ENCODE measurements at places on chromosomes 6 and 20.

DNA sequence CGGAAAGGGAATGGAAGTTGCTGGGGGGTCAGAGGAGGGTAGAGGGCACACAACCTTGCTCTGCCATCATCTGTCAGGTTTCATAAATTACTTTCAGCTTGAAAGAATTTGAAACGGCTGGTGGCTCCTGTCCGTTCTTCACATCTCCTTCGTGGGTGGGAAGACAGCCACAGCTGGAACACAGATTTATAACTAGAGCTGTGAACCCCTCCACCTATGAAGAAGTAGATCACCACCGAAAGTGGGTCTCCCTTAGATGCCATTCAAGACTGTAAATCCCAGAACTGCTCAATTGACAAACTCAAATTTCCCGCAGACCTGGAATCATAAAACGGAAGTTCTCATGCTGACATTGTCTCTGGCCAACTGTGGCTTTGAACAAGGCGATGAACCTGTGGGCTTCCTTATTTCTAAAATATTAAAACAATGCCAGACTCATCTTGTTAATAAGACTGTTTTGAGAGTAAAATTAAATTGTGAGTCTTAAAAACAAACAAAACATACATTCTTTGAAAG lies 65.3 kb downstream of the BTBD3 start:
- DNase-seq = no peak

DNA sequence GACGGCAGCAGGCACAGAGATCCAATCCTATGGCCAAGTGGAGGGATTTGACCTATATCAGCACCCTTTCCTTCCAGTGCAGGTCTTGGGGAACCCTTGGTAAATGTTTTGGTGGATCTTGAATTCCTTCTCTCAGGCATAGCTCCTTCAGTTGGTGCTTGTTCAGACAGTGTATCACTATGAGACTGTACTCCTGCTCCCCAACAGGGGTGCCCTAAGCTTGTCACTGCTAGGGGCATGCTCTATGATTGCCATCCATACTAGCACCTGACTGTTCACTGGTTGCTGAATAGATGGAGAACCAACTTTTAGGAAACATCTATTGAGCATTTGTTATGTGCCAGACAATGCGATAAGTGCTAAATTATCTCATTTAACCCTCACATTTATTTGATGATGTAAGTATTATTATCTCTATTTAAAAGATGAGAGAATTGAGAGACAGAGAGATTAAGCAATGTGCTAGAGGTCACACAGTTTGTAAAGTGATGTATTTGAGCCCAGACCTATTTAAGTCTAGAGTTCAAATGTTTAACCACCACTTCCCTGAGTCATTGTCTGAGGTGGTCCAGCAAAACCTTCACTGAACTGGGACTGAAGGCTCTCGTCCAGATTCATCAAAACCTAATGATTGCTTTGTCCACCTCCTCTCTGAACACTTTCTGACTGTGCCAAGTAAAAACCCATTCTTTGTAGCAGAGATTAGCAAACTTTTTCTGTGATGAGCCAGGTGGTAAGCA lies 34.3 kb downstream of the ADGRF1 start:
- no peak for DNase-seq

GRCh38 chr6:142013875-142014495 lies 118.7 kb upstream of the GJE1 start:
- DNase-seq = no peak

- DNase-seq = no peak
Observed at GRCh38 chr20:44586289-44586911, 4.0 kb downstream of the PKIG start.

DNA sequence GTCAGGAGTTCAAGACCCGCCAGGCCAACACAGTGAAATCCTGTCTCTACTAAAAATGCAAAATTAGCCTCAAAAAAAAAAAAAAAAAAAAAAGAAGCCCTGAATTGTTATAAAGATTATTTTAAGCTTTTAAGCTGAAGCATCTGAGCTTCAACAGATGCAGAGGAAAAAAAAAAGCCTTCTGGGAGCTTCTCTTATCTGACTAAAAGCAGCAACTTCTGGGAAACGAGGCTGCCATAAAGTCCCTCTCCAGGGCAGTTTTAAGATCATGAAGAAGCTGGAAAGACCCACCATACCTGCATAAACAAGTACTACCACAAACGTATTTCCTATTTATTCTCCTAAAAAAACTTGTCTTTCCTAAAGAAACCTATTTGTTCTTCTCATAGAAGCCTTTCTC lies 3.6 kb downstream of the SERINC3 start:
- DNase-seq = no peak

- no peak for DNase-seq
Observed at GRCh38 chr6:7238900-7239589, 74.0 kb downstream of the SSR1 start.

DNA sequence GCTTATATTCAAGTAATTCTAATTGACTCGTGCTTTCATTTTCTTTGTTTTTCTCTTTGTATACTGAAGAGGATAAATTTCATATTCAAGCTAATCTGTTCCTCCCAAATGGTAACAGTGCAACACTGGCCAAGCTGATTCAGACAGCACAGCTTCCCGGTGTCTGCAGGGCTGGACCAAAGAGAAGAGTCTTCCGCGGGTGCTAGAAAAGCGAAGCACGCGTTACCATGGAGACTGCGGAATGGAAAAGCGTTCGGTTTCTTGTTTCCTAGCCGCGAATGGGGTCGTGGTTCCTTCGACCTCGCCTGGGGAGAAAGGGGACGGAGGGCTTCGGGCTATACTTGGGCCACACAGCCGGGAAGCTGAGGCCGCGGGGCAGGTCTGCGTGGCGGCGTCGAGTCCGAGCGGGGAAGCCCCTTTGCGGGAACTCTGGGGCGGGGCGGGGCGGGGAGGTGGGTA lies 6.2 kb upstream of the ZNF311 start:
- DNase-seq = no peak

- DNase-seq = no peak
Observed at GRCh38 chr6:75946146-75946831, 126.2 kb downstream of the IMPG1 start.

DNA sequence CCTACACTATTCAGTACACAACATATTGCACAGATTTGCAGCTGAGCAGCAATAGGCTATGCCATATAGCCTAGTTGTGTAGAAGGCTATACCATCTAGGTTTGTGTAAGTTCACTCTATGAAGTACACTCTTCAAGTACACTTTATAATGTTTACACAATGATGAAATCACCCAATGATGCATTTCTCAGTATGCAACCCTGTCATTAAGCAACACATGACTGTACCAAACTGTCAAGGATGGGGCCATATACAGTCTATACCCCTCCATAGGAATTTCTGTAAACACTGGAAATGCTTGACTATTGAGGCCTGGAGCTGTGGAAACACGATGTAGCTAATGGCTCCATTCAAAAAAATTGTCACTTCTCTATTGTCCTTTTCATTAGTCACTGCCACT lies 535.4 kb downstream of the EPM2A start:
- no peak for DNase-seq

DNA sequence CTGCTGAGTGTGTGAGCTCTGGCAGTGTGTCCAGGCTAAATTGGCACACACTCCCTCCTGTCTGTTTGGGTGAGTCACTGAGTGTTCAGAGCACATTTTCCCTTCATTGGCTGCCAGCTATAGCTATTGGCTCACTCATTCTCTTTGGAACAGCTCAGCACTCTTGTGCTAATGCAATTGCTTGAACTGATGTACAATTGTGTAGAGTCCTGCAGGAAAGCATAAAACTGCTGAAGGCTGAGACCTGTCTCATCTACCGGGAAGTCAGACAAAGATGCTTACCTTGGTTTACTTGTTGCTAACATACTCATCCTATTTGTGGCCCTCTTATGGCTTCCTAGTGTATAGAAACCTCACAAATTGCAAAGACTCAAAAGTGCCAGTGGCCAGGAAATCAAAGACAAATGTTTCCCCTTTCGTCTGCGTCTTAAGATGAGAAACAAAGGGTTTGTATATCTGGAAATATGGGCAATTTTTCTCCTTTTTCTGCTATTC lies 351.0 kb downstream of the BCKDHB start:
- DNase-seq = peak; percentile 46

- DNase-seq = no peak
Observed at GRCh38 chr6:6492675-6493074, 95.8 kb upstream of the LY86 start.

GRCh38 chr6:161682982-161683381 lies 409.1 kb upstream of the AGPAT4 start:
- no peak for DNase-seq

GRCh38 chr20:38338849-38339520 lies 7.3 kb upstream of the LBP start:
- no peak for DNase-seq

DNA sequence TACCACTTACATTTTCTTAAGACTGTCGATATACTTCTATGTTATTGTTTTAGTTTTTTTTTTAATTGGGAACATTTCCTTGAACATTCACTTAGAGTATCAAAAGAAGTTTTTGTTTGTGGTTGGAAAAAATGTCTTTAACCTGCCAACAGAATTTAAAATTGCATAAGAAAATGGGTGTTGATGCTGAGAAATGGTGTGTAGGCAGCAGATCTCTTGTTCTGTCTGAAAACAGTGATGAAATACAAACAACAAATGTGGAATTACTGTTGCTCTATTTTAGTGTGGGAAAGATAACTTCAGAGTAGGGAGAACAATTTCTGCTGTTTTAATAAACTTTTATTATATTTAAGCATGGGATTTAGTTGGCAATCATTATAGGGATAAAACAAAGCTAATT lies 293.5 kb downstream of the CDKAL1 start:
- DNase-seq = no peak

- no peak for DNase-seq
Observed at GRCh38 chr20:6588296-6588695, 179.2 kb upstream of the BMP2 start.

DNA sequence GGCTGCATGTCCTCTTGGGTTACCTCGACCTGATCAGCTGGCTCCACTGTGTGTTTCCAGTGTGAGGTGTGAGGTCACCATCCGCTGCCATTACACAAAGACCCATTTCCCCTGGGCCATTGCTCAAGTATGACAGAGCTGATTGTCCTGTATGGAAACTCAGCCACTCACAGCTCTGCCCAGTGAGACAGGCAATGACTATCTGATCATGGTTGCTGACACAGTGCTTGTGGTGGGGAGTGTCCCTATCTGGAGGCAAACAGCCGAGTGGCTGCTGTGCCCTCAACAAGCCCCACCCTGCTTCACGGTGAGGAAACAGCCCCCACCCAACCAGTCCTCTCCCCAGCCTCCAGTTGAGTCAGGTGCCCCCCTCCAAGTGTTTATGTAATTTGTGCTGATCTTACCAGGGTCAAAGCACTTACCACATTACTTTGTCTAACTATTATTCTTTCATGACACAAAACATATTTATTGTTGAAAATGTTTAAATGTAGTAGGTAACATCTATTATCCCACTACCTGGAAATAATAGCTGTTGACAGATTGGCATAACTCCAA lies 11.7 kb upstream of the MAPK13 start:
- no peak for DNase-seq

GRCh38 chr20:57870597-57871236 lies 160.9 kb upstream of the PMEPA1 start:
- DNase-seq = no peak

DNA sequence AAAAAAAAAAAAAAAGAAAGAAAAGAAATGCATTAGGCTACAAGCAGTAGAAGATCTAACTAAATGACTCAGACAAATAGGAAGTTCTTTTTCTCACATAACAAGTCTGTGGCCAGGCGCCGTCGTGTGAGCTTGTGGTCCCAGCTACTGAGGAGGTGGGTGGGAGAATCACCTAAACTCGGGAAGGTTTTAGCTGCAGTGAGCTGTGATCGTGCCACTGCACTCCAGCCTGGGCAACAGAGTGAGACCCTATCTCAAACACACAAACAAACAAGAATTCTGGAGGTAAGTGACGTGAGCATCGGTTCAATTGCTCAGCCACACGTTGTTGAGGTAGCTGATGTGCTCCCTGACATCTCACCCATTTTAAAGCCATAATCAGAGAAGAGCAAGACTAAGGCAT lies 37.9 kb upstream of the SLC23A2 start:
- no peak for DNase-seq

DNA sequence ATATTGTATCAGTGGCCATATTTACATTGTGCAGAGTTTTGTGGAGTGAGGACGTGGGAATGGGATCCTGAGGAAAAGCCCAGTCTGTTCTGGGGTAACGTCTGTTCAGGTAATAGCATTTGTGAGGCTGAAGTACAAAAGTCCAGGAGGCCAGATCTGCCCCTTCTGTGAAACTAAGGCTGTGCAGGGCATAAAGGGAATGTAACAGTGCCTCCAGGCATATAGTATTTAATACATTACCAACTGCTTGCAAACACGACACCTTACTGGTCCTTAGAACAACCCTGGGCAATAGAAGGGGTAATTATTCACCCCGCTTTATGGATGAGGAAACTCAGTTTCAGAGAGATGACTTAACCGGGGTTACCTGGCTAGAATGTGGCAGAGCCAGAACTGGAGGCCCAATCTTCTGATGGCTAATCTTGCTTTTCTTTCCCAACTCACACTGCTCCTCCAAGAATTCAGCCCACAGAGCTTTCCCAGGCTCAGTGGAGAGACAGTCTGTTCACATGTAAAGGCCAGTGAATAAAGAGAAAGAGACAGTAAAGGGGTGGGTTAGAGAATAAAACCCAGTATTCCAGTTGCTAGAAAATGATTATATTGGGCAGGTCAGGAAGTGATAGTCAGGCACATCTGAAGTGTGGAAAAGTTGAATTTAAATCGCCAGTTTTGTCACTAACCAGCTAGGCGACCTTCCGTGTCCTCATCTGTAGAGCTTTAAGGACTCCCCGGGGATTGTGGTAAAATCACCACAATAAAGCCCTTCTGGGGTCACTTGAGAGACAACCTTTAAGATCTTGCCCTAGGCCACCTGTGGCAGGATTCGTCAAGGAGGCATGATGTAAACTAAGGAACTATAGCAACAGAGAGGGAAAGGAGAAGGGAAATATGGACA lies 280.7 kb upstream of the CITED2 start:
- no peak for DNase-seq

GRCh38 chr20:53524589-53525312 lies 68.9 kb downstream of the ZNF217 start:
- no peak for DNase-seq

DNA sequence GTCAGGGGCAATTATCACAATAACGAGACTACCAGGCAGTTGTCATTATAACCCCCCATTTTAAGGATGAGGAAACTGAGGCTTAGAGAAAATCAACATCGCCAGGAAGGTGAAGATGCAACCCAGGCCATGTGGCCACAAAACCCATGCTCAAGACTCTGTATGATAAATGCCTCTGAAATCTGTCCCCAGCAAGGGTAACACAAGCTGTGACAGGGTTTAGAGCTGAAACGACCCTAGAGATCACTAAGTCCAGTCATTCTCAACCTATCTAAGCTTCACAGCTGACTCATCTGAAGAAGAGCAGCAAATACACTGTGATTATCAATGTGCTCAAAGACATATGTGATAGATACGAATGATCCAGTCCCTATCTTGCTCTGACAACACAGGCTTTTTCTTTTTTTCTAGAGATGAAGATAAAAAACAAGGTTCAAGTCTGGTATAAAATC lies 47.0 kb downstream of the ARHGAP18 start:
- no peak for DNase-seq

- DNase-seq = peak; percentile 25
Observed at GRCh38 chr6:3732345-3733141, 19.0 kb downstream of the PXDC1 start.

- DNase-seq = no peak
Observed at GRCh38 chr6:147738099-147738498, 229.6 kb downstream of the SAMD5 start.

GRCh38 chr6:49155316-49155715 lies 307.7 kb downstream of the MMUT start:
- DNase-seq = no peak

- no peak for DNase-seq
Observed at GRCh38 chr20:2688041-2688591, 4.5 kb upstream of the EBF4 start.

Data from cerebellar nuclear complex (tissue), 1 donor.